ENCODE measurements at places on chromosomes 5 and 9.

DNA sequence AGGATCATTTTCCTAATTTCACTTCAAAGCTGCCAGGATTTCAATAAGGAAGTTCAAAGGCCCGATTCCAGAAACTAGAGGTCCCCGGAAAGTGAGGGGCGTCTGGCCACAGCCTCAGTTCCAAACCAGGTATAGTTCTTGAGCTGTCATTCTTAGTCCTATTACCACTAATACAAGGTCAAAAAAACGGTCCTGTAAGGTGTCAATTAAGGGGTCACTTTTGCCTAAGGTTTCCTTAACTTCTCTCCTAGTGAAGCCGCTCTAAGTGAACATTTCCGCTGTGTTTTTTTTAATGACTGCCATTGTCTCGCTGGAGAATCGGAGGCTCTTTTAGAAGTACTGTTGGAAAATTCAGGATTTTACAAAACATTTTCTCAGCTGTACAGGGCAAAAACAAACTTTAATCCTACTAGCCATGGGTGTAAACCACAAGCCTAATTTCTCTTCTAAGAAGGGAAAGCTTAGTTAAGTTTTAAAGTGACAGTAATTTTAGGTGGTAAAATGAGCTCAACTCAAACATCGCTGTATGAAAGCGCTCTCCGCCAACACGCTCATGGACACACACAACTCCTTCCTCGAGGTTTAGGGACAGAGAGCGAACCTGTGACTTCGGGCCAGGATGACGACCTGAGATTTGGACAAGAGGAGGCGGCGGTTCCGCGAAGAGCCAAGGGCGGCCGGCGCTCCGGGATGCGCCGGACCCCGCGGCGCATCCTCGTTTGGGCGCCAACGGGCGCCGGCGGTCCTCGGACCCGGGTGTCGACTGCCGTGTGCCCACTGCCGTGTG lies 76.7 kb upstream of the IFNE start:
- DNase-seq, result no peak

GRCh38 chr5:145407300-145408047 lies 427.7 kb downstream of the PRELID2 start:
- DNase-seq, result no peak

GRCh38 chr9:22446950-22447617 lies 460 bp downstream of the DMRTA1 start:
- no peak for DNase-seq

DNA sequence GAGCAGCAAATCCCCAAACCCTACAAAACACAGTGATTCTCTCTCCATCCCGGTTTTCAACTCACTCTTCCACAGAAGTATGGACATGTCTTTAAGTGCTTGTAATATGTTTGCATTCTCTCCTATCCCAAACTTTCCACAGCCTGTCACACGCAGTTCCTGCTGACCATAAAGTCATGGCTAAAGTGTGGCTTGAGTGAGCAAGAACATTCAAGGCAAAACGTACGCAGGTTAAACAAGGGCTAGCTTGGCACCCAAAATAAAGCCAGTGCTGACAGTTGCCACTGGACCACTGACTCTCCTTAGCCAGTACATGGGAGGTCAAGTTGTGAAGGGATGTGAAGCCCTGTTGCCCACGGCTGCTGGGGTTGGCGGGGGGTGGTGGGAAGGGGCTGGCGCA lies 211.1 kb upstream of the IRX1 start:
- no peak for DNase-seq

GRCh38 chr9:36873247-36873875 lies 160.7 kb downstream of the PAX5 start:
- DNase-seq, result peak; percentile 12

- no peak for DNase-seq
Measured at GRCh38 chr9:4299005-4299795, 668 bp downstream of the GLIS3 start.

GRCh38 chr5:120449501-120449900 lies 14.6 kb upstream of the PRR16 start:
- no peak for DNase-seq

DNA sequence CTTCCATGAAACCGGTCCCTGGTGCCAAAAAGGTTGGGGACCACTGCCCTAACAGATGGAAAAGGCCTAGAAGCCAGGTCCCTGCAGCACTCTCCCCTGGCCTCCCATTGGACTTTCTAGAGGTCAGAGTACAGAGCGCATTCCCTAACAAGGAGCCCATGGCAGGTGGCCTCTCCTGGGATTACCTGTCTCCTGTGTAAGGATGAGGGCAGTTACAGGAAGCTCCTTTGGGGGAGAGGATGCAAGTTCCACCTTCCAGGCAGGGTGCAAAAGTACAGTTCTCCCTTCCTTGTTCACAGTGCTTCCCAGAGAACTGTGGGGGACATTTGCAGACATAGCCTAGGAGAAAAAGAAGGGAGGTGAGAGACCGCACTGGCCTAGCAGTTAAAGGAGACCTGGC lies 62.4 kb downstream of the SLC36A1 start:
- DNase-seq, result no peak

- DNase-seq, result no peak
Measured at GRCh38 chr9:133881671-133882381, 110.3 kb downstream of the VAV2 start.

GRCh38 chr5:167205881-167206280 lies 1085.6 kb upstream of the WWC1 start:
- DNase-seq, result no peak

- DNase-seq, result no peak
Measured at GRCh38 chr9:4541856-4542255, 51.6 kb downstream of the SLC1A1 start.

DNA sequence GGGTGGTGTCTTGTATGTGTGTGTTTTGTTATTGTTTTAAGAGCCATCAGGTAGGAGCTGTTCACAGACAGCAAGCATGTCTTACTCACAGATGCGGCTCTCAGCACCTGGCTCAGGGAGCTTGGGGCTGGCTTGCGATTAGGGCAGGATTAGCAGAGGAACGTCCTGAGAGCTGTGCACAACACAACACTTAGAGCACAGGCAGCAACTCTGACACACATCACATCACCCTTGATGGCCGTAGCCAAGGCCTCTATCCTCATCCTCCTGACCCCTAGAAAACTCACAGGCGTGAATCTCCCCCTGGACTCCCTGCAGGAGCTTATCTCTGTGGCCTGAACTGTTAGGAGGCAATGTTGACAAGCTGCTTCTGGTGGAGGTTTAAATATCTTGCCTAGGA lies 7.1 kb upstream of the IL17B start:
- no peak for DNase-seq

- no peak for DNase-seq
Measured at GRCh38 chr5:136886608-136887007, 521.3 kb upstream of the TRPC7 start.

DNA sequence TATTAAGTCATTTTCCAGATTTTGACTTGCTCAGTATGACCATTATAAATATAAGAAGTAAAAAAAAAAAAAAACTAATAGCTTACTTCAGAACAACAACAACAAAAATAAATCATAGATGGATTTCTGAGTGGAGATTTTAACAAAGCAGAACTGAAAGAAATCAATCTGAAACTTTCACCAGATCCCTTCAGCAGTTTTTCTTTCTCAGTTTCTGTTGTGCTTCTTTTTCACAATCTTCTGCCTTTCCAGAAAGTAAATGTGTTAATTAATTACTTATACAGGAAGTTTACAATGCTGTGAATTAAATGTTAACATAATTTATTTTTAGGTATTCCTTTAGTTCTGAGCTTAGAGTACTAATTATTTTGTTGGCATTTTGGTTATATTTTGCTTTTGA lies 73.5 kb downstream of the CHSY3 start:
- DNase-seq, result no peak

GRCh38 chr5:135635451-135635850 lies 56.7 kb upstream of the CXCL14 start:
- DNase-seq, result no peak

DNA sequence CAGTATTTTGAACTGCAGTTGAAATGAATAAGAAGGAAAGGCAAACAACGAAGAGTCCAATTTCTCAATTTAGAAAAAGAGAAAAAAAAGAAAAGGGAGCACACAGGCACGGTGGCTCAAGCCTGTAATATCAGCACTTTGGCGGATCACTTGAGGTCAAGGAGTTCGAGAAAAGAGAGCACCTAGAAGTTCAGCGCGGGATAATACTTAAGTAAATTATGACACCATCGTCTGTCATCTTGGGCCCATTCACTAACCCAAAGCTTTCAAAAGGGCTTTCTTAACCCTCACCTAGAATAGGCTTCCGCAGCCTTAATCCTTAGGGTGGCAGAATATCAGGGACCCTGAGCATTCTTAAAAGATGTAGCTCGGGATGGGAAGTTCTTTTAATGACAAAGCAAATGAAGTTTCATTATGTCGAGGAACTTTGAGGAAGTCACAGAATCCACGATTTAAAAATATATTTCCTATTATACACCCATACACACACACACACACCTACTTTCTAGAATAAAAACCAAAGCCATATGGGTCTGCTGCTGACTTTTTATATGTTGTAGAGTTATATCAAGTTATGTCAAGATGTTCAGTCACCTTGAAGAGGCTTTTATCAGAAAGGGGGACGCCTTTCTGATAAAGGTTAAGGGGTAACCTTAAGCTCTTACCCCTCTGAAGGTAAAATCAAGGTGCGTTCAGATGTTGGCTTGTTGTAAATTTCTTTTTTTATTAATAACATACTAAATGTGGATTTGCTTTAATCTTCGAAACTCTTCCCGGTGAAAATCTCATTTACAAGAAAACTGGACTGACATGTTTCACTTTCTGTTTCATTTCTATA lies 602 bp upstream of the CD274 start:
- DNase-seq, result no peak

- no peak for DNase-seq
Measured at GRCh38 chr5:131329286-131329560, 65.4 kb downstream of the CDC42SE2 start.

DNA sequence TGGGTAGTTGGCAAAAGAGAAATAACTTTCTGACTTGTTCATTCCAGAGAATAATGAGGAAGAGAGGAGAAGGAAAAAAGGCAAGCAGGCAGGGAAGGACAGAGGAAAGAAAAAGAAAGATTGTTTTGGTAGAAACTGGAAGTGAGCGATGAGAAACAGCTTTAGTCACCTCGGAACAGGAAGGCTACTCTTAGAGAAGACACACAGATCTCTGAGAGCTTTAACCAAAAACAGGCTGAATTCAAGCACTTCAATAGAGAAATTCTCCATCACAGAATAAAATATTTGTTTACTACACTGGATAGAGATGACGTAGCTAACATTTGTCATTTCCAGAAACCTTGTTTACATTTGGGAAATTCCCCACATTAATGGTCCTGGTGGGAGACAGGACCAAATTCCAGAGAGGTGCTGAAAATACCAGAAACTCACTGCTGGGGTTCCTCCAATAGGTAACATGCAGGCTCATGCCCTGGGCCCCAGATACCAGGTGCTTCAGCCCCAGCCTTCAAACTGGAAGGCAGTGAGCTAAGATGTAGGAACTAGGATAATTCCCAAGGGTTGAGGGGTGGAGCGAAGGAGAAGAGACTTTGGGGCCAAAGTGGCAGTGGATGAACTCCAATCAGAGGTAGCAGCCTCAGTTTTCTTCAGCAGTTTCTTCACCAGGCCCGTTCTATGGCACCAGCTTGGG lies 227.7 kb upstream of the GRAMD2B start:
- DNase-seq, result no peak

DNA sequence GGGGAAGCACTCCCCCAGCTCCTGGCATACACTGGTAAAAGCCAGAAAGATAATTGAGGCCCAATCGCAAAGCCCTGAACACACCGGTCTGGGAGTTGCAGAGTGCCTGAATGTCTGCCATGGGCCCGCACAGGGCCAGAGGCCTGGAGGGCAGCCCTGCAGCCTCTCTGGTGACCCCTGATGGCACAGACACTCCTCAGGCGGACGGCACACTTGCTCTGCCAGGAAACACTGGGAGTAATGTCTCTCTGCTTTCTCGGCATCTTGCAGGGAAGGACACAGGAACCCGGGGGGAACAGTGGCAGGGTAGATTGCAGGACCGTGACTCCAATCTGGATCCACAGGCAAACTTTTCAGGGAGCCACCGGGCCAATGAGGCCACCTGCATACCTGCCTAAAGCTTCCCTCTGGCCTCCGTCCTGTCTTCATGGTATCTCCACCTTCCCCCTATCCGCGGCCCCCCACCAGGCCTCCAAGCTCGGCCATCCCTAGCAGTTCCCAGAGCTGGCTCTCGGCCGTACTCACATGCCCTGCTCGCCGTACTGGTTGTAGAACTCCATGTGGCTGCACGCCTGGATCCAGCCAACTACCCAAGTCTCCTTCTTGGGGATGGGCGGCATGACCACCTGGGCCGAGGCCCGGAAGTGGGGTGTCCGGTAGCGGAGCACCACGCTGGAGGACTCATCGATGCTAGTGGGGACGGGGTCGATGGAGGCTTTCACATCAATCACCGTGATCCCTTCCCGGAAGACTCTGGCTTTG lies 797 bp downstream of the FAM78A start:
- no peak for DNase-seq

DNA sequence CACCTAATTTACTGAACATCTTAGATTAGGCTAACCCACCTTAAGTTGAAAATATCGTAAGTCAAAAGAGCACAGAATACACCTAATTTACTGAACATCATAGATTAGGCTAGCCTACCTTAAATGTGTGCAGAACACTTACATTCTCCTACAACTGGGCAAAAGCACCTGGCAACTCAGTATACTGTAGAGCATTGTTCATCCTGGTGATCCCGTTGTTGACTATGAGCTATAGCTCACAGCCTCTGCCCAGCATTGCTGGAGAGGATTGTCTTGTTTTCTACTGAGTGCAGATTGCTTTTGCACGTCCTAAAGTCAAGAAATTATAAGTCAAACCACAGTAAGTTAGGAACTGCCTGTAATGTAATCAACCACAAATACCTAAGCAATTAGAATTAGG lies 531.8 kb upstream of the CDH6 start:
- DNase-seq, result no peak

DNA sequence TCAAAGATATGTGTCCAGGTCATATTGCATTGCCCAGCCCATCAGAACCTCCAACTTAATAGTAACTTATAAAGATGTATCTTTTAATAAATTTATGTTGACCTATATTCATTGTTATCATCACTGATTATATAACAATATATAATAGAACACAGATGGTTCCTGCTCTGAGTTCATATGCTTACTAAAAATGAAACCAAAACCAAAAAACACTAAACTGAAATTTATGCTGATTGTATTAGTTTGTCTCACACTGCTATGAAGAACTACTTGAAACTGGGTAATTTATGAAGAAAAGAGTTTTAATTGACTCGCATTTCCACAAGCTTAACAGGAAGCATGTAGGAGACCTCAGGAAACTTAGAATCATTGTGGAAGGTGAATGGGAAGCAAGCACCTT lies 462.5 kb upstream of the TYRP1 start:
- DNase-seq, result no peak

- no peak for DNase-seq
Measured at GRCh38 chr9:88087906-88088305, 50.4 kb downstream of the SPATA31C2 start.

Measured in NCI-H187 treated with DMSO at 0.1 percent for 48 hours (cell line).